ENCODE measurements at places on chromosomes 7 and 10.

DNA sequence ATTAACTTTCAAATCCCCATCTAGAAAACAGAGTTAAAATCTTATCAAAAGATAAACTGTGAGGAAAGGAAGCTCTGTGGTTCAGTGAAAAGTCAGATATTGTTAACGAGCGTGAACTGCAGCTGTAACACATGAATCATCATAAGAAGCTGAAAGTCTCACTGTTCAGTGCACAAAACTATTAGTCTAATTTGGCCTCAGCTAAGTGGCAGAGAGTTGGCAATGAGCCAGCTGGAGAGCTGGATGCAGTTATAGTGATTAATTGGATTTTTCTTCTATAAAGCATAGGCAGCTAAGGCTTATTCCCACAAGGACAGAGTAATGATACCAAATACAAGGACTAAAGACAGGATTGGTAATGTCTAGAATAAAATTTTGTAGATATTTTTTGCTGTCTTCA lies 101.1 kb upstream of the ABCB5 start:
- peak; percentile 70 for DNase-seq

DNA sequence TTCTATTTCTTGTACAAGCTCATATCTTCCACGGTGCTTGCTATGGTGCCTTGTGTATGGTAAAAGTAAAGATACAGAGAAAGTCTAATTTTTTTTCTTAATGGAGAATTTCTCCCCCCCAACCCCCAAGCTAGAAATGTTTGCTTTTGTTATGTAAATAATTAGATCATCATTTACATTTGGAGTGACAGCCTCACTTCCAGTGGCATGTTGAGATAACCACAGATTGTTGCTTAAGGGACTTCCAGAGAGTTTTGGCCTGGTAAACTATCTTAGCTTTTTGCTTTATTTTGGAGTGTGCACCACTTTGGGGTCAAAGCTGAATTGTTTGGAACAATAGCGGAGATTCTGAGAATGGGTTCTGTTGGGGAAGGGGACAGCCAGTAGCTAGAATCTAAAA lies 129.7 kb downstream of the ZNF365 start:
- no peak for DNase-seq

DNA sequence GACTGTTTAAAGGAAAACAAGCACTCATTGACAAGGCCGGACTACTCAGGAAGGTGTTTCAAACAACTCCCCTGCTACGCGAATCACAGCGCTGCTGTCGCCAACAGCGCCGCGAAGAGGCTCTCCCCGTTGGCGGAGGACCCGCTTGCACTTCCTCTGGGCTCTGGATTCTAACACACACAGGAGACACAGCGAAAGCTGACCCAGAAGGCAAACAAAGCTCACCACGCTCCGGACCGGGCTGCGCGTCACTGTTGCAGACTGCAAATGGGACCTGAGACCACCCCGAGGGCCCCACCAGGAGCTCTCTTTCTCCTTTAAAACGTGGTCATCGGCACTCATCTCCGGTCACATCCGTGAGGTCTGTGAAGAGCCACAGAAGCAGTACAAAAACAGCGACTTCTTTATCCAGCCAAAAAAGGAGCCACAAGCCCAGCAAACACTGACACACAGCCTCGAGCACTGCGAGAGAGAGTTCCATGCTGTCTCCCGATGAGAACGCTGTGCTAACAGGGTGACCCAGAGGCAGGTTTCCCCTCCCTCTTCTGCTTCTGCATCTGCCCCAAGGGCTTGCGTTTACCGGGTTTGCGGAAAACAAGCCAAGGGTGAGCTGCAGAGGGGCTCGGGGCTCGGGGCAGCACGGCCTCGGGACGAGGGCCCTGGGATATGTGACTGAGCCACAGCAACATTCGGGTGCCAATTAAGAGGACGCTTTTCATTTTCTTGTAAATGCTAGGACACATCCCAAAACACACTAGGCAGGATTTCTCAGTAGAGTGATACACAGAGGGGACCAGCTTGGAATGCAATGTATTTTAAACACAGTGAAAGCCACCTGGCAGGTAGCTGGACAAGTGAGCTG lies 41.3 kb downstream of the AMZ1 start:
- no peak for DNase-seq

GRCh38 chr10:49005270-49005669 lies 65.6 kb upstream of the LRRC18 start:
- no peak for DNase-seq

GRCh38 chr7:100675105-100675451 lies 1.5 kb downstream of the GNB2 start:
- DNase-seq: no peak

- no peak for DNase-seq
Measured at GRCh38 chr7:25495342-25496250, 267.3 kb upstream of the NPVF start.

- no peak for DNase-seq
Measured at GRCh38 chr10:69215405-69216171, 4.5 kb upstream of the HKDC1 start.

GRCh38 chr7:104175361-104175984 lies 32.3 kb downstream of the ORC5 start:
- no peak for DNase-seq

Data from renal cortex interstitium (tissue), 15 donors.